ENCODE measurements at places on chromosomes 3 and 15. TPM values are rescaled to one million over a fixed set of nuclear protein-coding genes. Genes with fewer than 3 reads are reported as not detected.
A peak's percentile ranks its signal among the peaks of the same experiment; 100 is the strongest.

The OSBPL10 gene
- 79.2 TPM for total RNA-seq

The SLC2A2 gene
- total RNA-seq: not detected

- H3K36me3 ChIP-seq: no peaks in the 10 kb centered on the region
- no peaks in the 10 kb centered on the region for H3K4me1 ChIP-seq
- H3K27ac ChIP-seq: no peak overlapping the region
- no peak for DNase-seq
- no peak overlapping the region for H3K4me3 ChIP-seq
Observed at GRCh38 chr3:133986311-133986710, 43.4 kb downstream of the SLCO2A1 start.

GRCh38 chr3:151012753-151013152 lies 40.2 kb upstream of the CLRN1 start:
- H3K36me3 ChIP-seq: no peaks in the 10 kb centered on the region
- H3K27ac ChIP-seq: no peak overlapping the region
- no peaks in the 10 kb centered on the region for H3K4me1 ChIP-seq
- H3K4me3 ChIP-seq: no peak overlapping the region

DNA sequence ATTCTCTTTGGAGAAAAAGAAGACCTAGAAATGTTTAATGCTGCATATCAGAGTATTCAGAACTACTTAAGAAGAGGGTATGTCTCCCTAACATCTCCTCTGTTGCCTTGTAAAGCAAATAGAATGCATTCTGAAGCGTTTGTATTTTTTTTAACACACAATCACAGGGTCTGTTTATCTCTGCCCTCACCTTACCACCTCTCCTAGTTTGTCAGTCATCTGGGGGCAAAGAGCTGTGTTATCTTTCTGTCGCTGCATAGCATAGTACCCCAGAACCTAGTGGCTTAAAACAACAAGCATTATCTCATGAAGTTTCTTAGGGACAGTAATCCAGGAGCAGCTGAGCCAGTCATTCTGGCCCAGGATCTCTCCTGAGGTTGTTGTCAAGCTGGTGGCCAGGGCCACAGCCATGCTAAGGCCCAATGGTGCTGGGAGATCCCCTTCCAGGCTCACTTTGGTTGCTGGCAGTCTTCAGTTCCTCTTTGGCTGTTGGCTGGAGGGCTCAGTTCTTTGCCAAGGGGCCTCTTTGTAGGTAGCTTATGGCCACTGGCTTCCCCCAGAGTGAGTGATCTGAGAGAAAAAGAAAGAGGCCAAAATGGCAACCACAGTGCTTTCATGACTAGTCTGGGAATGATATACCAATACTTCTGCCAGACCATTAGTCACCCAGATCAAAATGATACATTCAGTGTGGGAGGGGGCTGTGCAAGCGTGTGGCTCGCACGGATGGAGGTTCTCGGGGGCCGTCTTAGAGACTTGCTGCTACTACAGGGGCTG lies 17.8 kb downstream of the EDEM1 start:
- no peak overlapping the region for H3K4me3 ChIP-seq
- no peaks in the 10 kb centered on the region for H3K36me3 ChIP-seq
- no peaks in the 10 kb centered on the region for H3K4me1 ChIP-seq
- no peak for DNase-seq
- H3K27ac ChIP-seq: no peak overlapping the region

The SYNPR gene
- total RNA-seq: not detected

The VWA5B2 gene
- 1.8 TPM for total RNA-seq

DNA sequence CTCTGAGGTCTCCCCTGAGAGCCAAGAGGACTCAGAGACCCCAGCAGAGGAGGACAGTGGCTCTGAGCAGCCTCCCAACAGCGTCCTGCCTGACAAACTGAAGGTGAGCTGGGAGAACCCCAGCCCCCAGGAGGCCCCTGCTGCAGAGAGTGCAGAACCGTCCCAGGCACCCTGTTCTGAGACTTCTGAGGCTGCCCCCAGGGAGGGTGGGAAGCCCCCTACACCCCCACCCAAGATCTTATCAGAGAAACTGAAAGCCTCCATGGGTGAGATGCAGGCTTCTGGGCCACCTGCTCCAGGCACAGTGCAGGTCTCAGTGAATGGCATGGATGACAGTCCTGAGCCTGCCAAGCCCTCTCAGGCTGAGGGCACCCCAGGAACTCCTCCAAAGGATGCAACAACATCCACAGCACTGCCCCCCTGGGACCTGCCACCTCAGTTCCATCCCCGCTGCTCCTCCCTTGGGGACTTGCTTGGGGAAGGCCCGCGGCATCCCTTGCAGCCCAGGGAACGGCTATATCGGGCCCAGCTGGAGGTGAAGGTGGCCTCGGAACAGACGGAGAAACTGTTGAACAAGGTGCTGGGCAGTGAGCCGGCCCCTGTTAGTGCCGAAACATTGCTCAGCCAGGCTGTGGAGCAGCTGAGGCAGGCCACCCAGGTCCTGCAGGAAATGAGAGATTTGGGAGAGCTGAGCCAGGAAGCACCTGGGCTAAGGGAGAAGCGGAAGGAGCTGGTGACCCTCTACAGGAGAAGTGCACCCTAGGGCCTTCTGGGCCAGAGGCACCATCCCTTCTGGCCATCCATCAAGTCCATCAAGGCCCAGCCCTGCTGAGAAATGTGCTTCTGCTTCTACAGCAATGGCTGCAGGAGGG lies 23.6 kb downstream of the PLEKHO2 start:
- H3K4me1 ChIP-seq: no peaks in the 10 kb centered on the region
- peaks cover 6% of the 10 kb centered on the region for H3K36me3 ChIP-seq
- DNase-seq: no peak
- H3K27me3 ChIP-seq: no peaks in the 10 kb centered on the region
- H3K4me3 ChIP-seq: no peak overlapping the region

DNA sequence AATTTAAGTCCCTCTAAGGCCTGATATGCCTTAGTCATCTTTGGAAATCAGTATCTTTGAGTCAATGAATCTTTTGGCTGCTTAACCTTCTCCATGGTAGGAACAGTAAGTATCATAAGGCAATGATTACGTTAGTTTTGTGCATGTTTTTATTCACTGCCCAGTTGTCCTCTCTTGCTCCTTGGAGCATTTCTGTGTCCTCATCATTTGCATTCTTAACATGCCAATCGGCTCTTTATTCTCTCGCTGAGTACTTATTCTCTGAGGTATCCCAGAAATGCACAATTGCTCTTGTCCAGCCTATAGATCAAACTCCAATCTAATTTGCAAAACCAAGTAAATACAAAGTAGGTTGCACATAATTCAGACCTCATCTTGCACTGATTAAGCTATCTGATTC lies 405.0 kb upstream of the IL12A start:
- no peaks in the 10 kb centered on the region for H3K27me3 ChIP-seq
- no peaks in the 10 kb centered on the region for H3K36me3 ChIP-seq
- H3K4me1 ChIP-seq: no peaks in the 10 kb centered on the region
- no peak overlapping the region for H3K4me3 ChIP-seq

The TASOR gene
- 75.8 TPM for total RNA-seq

DNA sequence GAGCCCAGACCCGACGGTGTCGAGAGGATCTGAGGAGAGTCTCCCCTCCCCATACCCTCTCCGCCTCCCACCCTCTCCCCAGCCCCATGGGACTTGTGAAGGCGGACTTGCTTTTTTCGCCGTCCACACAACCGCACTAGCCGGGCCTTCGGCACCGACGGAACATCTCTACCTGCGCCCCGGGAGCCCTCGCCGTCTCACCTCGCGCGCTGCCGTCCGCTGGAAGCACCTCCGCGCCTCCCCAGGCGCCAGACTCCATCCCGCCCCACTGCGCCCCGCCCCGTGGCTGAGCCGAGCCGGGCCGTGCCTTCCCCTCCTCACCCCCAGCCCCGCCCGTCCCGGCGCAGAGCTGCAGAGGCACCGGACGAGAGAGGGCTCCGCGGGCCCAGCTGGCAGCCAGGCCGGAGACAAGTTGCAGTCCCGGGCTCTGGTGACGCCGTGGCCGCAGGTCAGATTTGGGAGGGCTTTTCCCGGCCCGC lies at the start of the genes DUOX1 and DUOXA1:
DUOX1 (plus strand) TSS at position 344 of the 479 bp plus-strand sequence. CDS start 1,973 bp downstream, outside the sequence.
DUOXA1 (minus strand) TSS at position 229 of the 479 bp plus-strand sequence. CDS start 6,865 bp downstream, outside the sequence.
- no peak within 1 kb of the TSS for H3K27ac ChIP-seq
- H3K4me3 ChIP-seq: peak within 1 kb of the TSS; percentile 59

DNA sequence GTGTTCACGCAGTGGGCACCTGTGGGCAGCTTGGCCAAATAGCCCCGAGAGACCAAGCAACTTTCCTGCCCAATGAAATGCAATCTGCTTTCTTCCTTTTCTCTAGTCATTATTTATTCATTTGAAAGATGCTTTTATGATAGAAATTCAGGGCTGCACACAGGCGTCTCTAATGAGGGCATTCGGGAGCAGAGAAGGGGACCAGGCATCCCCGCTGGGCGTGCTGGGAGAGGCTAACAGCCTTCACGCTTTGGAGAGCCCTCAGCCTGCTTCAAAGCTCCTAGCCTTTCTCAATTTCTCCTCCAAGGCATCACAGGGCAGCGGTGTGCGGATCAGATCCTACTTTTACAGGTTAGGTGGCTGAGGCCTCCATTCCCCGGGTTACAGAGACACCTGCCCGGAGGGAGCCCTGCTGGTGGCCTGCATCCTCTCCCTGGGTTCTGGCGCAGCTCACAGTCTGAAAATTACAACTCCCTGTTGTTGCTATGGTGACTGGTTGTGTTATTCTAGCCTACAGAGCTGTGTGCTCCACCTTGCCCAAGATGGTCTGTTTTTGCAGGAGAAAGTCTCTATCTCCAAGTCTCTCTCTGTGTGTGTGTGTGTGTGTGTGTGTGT lies 21.8 kb upstream of the KLF13 start:
- H3K36me3 ChIP-seq: no peaks in the 10 kb centered on the region

DNA sequence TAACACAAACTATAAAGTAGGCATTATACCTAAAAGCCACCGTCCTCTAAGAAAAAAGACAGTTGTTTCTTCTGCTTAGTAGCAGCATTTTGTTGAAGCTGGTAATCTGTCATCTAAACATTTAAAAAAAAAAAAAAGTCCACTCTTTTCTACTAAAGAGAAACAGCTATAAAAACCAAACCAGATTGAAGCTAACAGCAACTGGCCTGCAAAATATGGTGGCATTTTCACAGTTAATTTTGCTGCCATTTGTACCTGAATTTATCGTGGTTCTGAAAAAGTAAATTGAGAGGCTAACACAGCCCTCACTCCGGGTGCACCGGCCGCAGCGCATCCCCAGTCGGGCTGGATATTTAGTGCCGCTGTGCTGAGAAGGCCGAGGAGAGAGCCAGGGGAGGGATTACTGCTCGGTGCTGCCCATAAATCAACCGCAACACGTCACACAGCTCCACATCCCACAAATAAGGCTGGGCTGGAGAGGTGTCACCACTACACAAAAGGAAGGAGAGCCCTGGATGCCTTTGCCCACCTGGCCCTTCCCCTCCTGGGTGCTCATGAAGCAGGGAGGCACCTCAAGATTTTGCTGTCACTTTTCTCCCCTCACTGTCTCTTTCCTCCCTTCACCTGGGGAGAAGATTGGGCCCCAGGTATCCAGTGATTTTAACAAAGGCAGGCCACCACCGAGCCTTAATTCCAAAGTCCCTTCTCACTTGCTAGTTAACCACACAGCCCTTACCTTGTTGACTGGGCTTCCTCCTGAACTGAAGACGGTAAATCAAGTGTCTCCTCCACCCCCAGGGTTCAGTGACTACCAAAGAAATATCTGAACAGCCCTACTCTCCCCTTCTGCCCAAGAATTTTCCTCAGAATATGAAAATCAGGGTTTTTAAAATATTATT lies 44.4 kb downstream of the MECOM start:
- H3K27ac ChIP-seq: peak overlapping the region; percentile 41
- no peaks in the 10 kb centered on the region for H3K4me1 ChIP-seq
- DNase-seq: no peak
- H3K36me3 ChIP-seq: no peaks in the 10 kb centered on the region
- no peaks in the 10 kb centered on the region for H3K27me3 ChIP-seq
- H3K4me3 ChIP-seq: no peak overlapping the region

DNA sequence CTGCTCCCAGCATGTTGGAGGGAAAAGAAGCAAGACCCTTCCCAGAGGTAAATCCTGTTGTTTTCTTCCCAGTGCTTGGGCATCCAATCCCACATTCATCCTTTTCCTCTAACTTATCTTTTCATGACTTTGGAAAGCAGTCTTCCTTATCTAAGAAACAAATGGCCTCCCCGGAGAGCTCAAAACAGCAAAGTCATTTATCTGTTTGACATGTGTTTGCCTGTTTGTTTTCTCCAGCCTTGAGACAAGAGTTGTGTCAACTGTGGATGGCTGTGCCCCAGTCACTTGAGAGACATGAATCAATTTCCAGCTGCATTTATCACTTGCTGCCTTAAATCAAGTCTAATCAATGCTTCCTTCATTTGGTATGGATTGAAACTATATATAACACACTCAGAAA lies 103.9 kb downstream of the SHQ1 start:
- no peaks in the 10 kb centered on the region for H3K27me3 ChIP-seq
- no peak overlapping the region for H3K4me3 ChIP-seq
- no peaks in the 10 kb centered on the region for H3K36me3 ChIP-seq
- no peaks in the 10 kb centered on the region for H3K4me1 ChIP-seq

DNA sequence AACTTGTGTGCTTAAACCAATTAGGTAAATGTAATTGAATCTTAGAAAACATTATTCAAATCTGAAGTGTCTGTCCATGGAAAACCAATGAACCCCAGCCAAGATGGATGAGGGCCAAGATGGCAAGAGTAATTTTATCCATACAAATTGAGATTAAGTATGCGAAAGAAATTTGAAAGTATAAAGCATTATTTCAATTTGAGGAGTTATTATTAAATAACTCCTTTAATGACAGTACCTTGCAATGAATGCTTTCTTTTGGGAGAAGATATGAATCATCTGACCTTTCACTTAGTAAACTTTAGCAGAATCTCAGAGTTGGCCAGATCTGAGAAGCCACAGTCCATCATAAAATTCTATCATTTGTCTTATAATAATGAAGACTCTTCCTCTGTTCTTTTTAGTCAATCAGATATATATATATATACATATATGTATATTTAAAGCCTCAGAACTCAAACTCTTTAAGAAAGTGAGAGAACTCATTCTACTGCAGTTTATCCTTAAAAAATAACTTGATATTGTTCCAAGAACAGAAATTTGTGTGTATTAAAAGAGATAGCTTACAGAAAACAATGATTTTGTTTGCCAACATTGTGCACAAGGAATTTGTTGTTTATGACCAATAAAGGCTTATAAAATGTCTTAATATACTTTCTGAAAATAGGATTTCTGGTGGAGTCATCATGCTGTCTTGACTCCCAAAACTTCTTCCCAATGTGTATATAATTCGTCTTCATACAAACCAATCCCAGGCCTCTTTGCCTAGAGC lies 434.8 kb upstream of the THBS1 start:
- no peaks in the 10 kb centered on the region for H3K27me3 ChIP-seq
- peaks cover 20% of the 10 kb centered on the region for H3K4me1 ChIP-seq
- no peaks in the 10 kb centered on the region for H3K36me3 ChIP-seq
- no peak overlapping the region for H3K4me3 ChIP-seq
- DNase-seq: no peak

The GOLGA6L4 gene
- 3.1 TPM for total RNA-seq

The ZNF654 gene
- total RNA-seq: 16.2 TPM

DNA sequence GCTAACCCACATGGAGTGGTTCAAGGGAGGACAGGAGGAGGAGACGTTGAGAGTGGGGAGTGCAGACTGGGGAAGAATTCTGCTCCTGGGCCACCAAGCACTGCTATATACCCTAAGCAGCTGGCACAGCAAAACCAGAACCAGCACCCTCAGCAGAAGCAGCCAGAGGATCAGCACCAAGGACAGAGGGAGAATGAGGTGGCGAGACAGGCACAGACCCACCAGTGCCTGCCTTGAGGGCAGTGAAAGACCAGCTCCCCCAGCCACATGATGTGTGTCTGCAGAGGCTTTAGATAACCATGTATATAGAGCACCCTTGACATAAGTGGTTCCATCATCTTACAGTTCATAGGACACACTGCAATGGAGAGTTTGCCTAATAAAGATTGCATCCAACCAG lies 319.0 kb downstream of the GABRB3 start:
- H3K36me3 ChIP-seq: no peaks in the 10 kb centered on the region
- no peaks in the 10 kb centered on the region for H3K27me3 ChIP-seq
- no peak overlapping the region for H3K27ac ChIP-seq
- DNase-seq: no peak
- no peak overlapping the region for H3K4me3 ChIP-seq
